ENCODE measurements at places on chromosomes 2 and 18. TPM values are rescaled to one million over a fixed set of nuclear protein-coding genes. Genes with fewer than 3 reads are reported as not detected.
A peak's percentile ranks its signal among the peaks of the same experiment; 100 is the strongest.

- DNase-seq, result peak; percentile 64
These were observed 258.5 kb downstream of the TWIST2 start for GRCh38 chr2:239106314-239106908.

DNA sequence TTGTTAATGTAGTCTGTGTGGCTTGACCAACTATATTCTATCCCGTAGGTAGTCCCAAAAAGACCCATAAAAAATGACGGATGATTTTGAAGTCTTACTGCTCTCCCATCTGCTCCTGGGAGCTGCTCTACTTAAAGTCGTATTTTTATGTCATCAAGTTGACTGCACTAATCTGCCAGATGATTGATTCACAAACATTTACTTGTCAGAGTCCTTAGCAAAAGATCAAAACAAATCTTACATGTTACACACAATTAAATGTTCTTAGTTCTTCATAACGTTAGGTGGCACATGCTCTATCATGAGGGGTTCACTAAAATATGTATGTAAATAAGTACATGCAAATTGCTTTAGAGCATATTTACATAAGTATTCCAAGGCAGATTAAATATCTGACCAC lies 498.3 kb upstream of the LRRTM4 start:
- DNase-seq, result no peak

DNA sequence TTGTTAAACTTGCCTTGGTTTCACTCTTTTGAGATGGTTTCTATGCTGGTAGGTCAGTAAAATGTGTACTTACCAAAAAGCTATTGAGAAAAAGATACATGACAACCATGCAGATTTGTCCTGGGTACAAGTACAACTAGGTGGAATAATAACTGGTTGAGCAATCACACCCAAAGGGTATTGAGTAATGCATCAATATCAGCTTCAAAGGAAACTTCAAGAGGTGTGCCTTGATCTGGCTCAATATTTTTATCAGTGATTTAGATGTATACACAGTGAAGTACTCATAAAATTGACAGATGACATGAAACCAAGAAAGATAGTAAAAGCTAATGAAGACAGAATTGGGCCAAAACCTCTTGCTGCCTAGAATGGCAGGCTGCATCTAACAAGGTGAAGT lies 21.7 kb upstream of the GALNT1 start:
- DNase-seq, result no peak

GRCh38 chr2:152413228-152414030 lies 78.5 kb downstream of the FMNL2 start:
- DNase-seq, result no peak

DNA sequence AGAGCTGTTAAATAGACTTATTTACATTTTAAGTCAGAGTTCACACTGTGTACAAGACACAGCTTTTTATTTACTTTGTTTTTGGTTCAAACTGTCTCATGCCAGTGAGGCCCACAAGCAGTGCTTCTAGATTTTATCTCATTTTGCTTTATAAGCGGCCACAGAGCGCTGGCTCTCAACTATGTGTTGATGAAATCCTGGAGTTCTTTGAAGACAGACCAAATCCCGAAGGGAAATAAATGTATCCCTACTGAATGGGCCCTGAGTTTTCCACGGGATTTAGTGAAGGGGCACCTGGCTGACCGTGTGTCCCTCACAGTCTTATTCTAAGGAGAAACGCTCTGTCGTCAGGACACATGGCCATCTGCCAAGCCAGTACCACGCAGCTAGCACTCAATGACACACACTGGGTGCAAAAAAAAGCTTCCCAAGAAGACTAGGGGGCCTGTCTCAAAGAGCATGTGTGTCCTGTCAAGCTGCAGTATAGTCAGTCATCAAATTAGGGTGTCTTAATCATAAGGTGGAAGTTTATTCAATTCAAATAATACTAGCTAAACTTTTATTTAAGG lies 23.4 kb downstream of the LYPD1 start:
- no peak for DNase-seq

DNA sequence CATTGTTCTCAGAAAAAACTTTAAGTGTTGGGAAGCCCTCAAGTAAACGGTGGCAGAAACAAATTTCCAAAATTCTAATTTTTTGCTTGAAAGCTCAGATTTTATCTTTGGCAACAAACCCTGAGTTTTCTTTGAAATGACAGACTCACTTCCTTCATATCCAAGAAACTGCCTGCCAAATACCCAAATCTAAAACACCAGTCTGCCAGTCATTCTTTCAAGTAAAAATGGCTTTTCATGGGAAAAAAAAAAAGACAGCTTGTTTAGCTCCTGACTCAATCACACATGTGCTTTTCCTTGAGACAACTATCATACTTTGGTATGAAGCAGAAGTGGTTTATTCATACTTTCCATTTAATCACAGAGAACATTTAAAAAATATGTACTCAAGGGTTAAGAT lies 40.6 kb upstream of the CSRNP3 start:
- no peak for DNase-seq

- DNase-seq, result no peak
These were observed 1258.0 kb upstream of the ZEB2 start for GRCh38 chr2:145777914-145778313.

DNA sequence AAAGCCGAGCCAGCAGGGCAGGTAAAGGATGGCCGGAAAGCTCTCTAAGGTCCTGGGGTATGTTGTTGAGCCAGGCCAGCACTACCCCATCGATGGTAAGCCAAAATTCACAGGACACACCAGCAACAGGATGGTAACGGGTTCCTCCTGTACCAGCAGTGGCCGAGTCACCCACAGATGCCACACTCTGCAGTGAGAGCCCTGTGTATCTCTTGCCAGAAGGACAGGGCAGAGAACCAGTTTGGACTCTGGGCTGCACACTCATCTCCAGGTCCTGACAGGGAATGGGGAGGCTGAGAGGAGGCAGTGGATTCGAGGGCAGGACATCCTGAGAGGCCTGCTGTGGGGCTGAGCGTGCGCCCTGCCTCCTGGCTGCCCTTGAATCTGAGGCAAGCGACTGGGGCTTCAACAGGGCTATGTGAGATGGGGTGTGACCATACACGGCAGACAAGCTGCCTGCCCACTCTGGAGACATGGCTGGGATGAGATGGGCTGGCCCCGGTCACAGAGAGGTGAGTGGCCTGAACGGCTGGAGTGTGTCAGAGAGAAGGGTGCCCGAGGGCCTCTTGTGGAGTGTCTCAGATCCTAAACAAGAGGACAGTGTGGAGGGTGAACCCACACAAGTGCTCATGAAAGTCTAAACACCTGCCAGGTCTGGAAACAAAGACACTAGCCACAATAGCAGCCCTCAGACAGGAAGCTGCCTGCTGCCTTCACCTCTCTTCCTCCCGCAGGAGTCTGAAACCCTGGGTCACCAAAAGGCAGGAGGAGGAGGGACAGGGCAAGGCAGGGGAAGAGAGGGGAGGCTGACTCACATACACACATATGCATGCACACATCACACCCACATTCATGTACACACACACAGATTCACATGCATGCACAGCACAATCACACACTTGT lies 182.3 kb downstream of the LOXHD1 start:
- DNase-seq, result no peak

DNA sequence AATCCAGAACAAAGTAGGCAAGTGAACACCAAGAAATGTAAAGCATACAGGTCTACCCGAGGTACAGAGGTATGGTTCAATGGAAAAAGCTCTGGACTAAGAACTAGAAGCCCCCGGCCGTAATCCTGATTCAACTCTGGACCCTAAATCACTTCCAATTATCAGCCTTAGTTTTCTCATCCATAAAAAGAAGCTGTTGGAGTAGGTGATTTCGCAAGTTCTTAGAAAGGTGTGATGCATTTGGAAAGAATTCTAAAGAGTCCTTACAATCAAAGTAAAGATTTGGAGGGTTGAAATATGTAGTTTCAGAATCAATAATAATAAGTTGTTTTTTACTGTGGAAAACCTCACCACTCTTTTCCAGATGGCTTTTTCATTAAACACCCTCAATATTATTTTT lies 622.1 kb upstream of the ID2 start:
- DNase-seq, result no peak

DNA sequence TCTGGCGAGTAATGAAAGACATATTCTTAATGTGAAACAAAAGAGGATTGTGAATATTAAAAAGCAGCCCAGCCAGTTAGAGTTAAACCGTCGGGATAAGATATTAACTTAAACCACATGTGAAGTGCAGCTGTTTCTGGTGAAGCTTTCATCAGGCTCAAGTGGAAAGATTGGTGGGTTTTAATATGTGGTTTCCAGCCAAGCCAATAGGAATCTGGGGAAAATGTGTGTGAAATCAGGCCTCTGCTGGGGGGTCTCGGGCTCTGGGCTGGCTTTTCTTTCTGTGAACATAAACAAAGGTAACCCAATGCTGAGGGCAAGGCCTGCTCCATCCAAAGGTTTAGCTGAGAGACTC lies 279.6 kb downstream of the SLC4A3 start:
- no peak for DNase-seq

- no peak for DNase-seq
These were observed 60.7 kb downstream of the ASXL2 start for GRCh38 chr2:25817630-25818029.

DNA sequence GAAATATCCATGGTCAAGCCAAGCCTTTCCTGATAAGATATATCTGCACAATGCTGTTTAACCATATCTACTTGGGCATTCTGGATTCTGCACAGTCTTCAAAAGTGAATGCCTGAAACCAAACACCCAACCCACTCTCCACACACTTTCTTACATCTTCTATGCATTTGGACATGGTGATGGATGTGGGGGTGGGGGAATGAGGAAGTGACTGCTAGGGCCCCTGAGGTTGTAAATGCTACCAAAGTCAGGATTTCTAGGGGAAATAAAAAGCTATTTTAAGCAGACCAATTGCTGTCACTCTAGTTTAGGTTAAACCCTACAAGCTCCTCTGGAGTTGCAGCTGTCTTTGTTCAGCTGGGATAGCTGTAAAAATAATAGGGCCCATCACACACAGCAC lies 26.7 kb upstream of the TGFA start:
- no peak for DNase-seq

GRCh38 chr2:74555610-74556103 lies 1.1 kb downstream of the DOK1 start:
- DNase-seq, result no peak

DNA sequence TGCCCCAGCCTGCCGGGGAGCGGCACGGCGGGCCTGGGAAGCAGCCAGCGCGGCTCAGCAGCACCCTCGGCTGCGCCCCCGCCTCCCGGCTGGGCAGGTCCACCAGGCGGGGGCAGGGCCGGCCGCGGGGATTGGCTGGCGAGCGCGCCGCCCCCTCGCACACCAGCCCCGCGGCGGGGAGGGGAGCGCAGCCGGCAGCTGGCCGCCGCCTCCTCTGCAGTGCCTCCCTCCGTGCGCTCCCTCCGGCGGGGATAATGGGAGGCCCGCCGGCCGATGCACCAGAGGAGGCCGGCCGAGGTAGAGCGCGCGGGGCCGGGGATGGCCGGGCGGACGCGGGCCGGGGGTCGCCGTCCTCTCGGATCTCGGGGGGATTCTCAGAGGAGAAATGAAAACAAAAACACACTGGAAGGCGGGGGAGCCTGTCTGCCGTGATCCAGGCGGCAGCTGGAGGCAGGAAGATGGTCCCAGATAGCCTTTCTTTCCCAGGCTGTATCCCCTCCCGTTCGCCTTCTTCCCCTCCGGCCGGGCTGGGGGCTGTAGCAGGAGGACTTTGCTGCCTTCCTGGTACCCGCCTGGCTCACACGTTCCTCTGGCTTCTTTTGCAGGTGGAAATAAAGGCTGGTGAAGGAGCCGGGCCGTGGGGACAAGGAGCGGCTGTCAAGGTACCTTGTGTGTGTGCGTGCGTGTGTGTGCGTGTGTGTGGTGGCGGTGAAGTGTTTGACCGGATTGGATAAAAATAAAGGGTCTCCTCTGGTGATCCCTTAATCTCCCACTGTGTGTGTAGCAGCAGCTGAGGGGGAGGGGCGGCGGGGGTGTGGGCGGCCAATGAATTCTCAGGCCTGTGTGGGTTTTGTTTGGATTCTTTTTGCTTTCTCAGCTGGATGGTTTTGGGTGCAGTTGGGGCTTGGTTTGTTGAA lies 18.1 kb downstream of the TET3 start:
- peak; percentile 87 for DNase-seq

GRCh38 chr18:49186242-49186641 lies 235.5 kb upstream of the SMAD7 start:
- DNase-seq, result no peak

- no peak for DNase-seq
These were observed 51.5 kb downstream of the TMEM18 start for GRCh38 chr2:625415-626333.

GRCh38 chr18:52363861-52364260 lies 23.9 kb downstream of the DCC start:
- no peak for DNase-seq

GRCh38 chr2:145199042-145199441 lies 679.1 kb upstream of the ZEB2 start:
- DNase-seq, result no peak

DNA sequence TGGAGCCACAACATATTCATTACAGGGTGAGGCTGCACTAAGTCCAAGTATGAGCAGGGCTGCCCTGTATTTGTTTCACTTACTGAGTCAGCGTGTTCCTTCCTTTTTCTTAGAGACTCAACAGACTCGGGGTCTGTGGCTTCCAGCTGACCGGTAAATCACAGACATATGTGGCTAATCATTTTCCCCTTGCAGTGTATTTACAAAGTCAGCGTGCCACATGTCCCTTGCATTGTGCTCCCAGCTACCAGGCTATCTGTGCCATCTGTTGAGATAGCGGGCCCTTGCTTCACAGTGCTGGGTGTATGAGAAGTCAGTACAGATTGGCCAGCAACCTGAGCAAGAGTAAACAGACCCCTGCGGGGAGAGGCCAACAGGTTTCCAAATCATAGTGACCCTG lies 254.3 kb downstream of the LRRTM1 start:
- no peak for DNase-seq

GRCh38 chr18:429030-429429 lies 71.5 kb downstream of the COLEC12 start:
- no peak for DNase-seq

- DNase-seq, result no peak
These were observed 47.6 kb downstream of the KLHL29 start for GRCh38 chr2:23432531-23432930.

- DNase-seq, result no peak
These were observed 156.8 kb upstream of the RBMS1 start for GRCh38 chr2:160650196-160651118.

Gene MYO1B
- total RNA-seq, result 123 TPM

Gene VIT
- total RNA-seq, result not detected

Gene LDLRAD4
- total RNA-seq, result 8.8 TPM

Gene MRPL44
- 80.8 TPM for total RNA-seq

Gene C2orf72
- total RNA-seq, result 4.0 TPM

Gene HOXD13
- not detected for total RNA-seq

Gene GKN1
- 116 TPM for total RNA-seq

Gene TNP1
- total RNA-seq, result not detected

Gene ECEL1
- total RNA-seq, result not detected

Gene FOXI3
- total RNA-seq, result not detected
